ENCODE measurements at places on chromosomes 2 and 18. TPM values are rescaled to one million over a fixed set of nuclear protein-coding genes. Genes with fewer than 3 reads are reported as not detected.
A peak's percentile ranks its signal among the peaks of the same experiment; 100 is the strongest.

Gene BOLL
- not detected for total RNA-seq

Gene RFX8
- not detected for total RNA-seq

Gene TRABD2A
- total RNA-seq = 158 TPM

Gene ITGB6
- 13.2 TPM for total RNA-seq

Gene C2orf66
- total RNA-seq = not detected

Gene AGXT
- total RNA-seq = 6.1 TPM

Gene SUCLG1
- total RNA-seq = 249 TPM

GRCh38 chr2:113278742-113279139 lies at the start of gene PAX8:
TSS of gene PAX8 (minus strand) at chr2:113278921. CDS start at chr2:113278394, 527 bp downstream.
- H3K36me3 ChIP-seq = no peaks in the 10 kb centered on the region
- peaks cover 24% of the 10 kb centered on the region for H3K27me3 ChIP-seq
- DNase-seq = no peak

GRCh38 chr2:12709207-12709522 lies 7.6 kb upstream of the TRIB2 start:
- H3K27ac ChIP-seq = no peak overlapping the region
- no peak overlapping the region for H3K4me3 ChIP-seq
- no peak for DNase-seq
- H3K4me1 ChIP-seq = no peaks in the 10 kb centered on the region

- H3K4me3 ChIP-seq = peak overlapping the region; percentile 71
- H3K27me3 ChIP-seq = no peaks in the 10 kb centered on the region
- H3K36me3 ChIP-seq = peaks cover 10% of the 10 kb centered on the region
- no peaks in the 10 kb centered on the region for H3K4me1 ChIP-seq
- no peak for DNase-seq
- H3K27ac ChIP-seq = no peak overlapping the region
Measured at GRCh38 chr2:25251071-25251421, 82.7 kb upstream of the POMC start.

DNA sequence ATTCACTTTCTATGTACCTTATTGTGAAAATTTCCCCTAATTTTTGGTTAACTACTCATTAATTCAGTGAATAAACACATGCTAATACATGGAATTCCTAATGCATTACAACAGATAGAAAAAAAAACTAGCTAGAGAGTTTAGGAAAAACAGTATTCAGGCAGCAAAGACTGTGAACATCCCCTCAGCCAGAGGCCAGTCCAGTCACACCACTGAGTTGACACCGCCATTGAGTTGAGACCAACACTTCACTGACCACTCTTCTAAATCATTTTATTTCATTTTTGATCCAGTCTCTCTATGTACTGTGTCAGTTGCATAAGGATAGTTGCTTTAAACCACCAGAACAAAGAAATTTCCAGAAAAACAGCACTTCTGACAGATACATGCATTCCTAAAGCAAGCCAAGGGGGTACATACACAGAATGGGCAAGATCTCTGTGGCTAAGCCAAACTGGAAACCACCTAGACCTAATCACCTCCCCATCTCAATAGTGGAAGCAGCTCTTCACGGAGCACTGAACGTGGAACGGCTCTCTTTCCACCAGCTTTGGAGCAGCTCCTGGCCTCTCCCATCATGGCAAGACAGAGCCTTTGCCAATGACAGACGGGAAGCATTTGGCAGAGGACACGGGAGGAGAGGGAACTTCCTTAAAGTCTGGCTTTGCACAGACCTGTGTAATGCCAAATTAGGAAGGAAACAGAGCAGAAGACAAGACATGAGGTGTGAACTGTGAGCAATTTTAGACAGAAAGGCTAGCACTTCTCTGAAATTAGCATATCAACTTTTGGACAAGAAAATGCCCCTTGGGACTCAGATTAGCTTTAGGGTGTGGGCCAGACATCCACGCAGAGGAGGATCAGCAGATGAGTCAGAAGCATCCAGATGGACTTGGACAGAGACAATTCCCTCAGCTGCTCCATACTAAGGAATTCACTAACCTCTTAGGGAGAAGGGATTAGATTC lies 36.4 kb downstream of the CACNB4 start:
- H3K27ac ChIP-seq = no peak overlapping the region
- H3K27me3 ChIP-seq = no peaks in the 10 kb centered on the region
- no peak overlapping the region for H3K4me3 ChIP-seq
- no peaks in the 10 kb centered on the region for H3K36me3 ChIP-seq

DNA sequence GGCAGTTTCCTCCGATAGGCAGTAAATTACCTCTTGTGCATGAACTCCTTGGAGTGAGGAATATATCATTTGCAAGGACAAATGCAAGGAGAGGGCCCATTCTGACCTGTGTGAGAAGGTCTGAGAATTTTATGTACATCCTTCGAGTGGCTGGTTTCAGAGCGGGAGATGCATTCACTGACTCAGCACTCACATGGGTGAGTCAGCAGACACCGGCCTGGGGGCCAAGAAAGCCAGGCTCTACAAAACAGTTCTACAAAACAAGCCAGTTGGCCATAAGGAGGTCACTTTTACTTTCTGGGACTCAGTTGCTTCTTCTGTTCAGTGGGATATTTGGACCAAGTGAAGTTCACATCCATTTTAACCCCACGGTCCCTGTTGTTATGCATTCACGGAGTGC lies 35.3 kb downstream of the CYP26B1 start:
- peak; percentile 9 for DNase-seq
- H3K27me3 ChIP-seq = no peaks in the 10 kb centered on the region
- H3K4me3 ChIP-seq = no peak overlapping the region
- no peaks in the 10 kb centered on the region for H3K36me3 ChIP-seq

- H3K27me3 ChIP-seq = no peaks in the 10 kb centered on the region
- H3K36me3 ChIP-seq = no peaks in the 10 kb centered on the region
- no peak overlapping the region for H3K27ac ChIP-seq
- no peak overlapping the region for H3K4me3 ChIP-seq
- H3K4me1 ChIP-seq = no peaks in the 10 kb centered on the region
Measured at GRCh38 chr2:212892193-212892592, 259.2 kb downstream of the IKZF2 start.

DNA sequence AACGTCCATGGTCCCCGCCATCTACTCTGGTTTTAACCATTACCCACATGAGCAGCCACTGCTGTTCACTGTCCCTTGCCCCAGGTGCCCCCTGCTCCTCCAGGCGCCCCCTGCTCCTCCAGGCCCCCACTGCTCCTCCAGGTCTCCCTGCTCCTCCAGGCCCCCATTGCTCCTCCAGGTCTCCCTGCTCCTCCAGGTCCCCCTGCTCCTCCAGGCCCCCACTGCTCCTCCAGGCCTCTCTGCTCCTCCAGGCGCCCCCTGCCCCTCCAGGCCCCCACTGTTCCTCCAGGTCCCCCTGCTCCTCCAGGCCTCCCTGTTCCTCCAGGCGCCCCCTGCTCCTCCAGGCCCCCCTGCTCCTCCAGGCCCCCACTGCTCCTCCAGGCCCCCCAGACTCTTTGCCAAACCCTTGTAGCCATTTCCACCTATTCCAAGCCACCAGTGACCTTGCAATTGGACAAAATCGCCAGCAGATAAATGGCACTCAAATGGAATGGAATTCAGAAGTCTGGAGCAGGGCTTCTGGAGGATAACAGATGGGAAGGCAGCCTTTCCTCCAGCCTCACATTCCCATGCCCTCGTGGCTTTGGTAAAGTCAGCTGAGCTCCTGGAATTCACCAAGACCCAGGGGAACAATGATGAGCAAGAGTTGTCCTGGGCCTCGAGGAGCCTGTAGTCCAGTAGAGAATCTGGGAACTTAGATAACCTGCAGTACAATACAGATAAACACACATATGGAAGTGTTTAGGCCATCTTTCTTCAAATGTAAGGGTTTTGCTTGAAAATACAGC lies 13.3 kb upstream of the RPL31 start:
- no peak overlapping the region for H3K4me3 ChIP-seq
- H3K36me3 ChIP-seq = no peaks in the 10 kb centered on the region
- H3K4me1 ChIP-seq = no peaks in the 10 kb centered on the region
- no peak for DNase-seq
- H3K27me3 ChIP-seq = no peaks in the 10 kb centered on the region

DNA sequence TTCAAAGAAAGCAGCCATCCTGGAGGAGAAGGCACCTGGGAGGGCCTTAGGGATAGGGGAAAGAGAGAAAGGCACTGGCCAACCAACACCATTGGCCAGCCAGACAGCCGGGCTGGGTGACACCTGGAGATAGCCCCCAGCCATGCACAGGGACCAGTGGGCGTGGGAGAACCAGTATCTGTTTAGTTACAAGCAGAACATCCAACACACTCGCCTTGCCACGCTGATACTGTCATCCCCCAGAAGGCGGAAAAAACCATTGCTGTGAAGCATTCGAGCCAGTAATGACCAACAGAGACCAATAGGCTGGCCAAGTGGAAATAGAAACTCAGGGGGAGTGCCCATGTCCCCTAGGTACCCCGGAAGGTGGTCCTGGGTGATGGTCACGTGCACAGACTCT lies 15.5 kb downstream of the ASPRV1 start:
- H3K27ac ChIP-seq = no peak overlapping the region
- H3K27me3 ChIP-seq = no peaks in the 10 kb centered on the region
- no peaks in the 10 kb centered on the region for H3K36me3 ChIP-seq
- H3K4me1 ChIP-seq = peaks cover 5% of the 10 kb centered on the region
- no peak overlapping the region for H3K4me3 ChIP-seq
- DNase-seq = no peak

GRCh38 chr2:147045113-147045512 lies 799.7 kb upstream of the ACVR2A start:
- H3K4me3 ChIP-seq = no peak overlapping the region
- no peaks in the 10 kb centered on the region for H3K36me3 ChIP-seq
- peak; percentile 55 for DNase-seq
- H3K27me3 ChIP-seq = no peaks in the 10 kb centered on the region
- H3K4me1 ChIP-seq = no peaks in the 10 kb centered on the region

DNA sequence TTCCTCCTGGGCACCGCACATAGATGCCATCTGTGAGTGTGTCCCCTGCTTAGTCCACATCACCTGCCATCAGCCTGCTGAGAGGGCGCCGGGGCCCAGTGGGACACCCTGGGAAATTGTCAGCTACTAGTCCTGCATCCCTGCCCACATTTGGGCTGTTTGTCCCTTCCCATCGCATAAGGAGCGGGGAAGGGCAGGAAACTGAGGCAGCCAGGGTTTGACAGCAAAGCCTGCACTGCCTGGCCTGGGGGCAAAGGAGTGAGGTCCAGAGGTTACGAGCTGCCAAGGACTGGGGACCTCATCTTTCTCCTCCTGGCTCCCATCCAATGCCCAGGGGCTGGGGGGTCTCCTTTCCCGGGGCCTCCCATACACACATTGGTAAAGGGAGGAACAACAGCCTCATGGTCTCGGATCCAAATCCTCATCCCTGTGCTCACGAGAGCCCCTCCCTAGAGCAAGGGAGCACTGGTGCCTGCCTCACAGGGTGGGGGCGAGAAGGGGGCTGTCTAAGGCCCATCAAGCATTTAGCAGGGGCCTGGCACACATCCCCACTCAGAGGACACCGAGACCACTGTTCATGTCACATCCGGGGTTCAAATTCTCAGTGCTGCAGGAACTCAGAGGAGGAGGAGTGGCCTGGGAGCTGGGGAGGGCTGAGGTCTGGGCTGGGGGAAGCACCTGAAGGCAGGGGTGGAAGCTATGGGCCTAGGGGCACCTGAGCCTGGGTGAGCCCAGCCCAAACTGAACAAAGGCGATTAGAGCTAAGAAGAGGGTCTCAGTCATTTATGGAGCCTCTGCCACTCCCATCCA lies 113.8 kb downstream of the SMAD7 start:
- H3K27ac ChIP-seq = no peak overlapping the region
- no peaks in the 10 kb centered on the region for H3K4me1 ChIP-seq
- no peak for DNase-seq
- H3K4me3 ChIP-seq = no peak overlapping the region
- H3K27me3 ChIP-seq = no peaks in the 10 kb centered on the region

DNA sequence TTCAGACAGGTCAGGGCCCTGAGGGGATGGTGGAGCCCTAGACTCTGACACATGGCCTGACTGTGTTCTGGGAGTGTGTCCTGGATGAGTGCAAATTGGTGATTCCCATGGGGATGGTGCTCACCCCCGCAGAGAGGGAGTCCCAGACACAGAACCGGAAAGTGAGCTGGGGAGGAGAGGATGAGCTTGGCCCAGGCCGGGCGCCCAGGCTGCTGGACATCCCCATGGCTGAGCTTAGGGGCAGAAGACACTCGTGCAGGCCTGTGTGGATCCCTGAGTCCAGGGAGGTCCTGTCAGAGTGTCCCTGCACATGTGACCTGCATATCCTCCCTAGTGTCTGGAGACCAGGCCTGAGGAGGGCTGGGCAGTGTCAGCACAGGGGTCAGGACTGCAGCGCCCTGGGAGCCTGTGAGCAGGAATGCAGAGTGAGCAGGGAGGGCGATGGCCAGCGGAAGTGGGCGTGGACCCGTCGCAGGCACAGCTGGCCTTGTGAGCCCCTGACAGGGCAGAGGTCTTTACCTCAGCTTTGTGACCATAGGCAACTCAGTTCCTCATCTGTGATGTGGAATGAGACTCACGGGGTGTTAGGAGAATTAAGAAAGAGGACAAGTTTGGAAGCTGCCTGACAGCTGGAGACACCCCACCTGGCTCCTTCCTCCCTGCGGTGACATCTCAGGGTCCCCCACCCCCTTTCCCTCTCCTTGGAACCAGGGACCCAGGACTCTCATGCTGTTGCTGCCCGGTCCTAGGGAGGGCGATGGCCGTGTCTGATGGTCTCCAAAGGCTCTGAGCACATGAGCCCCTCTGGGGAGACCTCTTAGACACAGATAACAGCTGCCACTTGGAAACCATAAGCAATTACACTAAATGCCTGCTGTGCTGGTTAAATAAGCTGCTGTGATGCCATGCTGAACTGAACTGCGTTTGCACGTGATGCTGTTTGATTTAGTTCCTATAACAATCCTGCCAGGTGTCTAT lies 62.6 kb upstream of the HS6ST1 start:
- H3K4me1 ChIP-seq = no peaks in the 10 kb centered on the region
- no peak overlapping the region for H3K27ac ChIP-seq
- no peaks in the 10 kb centered on the region for H3K27me3 ChIP-seq
- H3K4me3 ChIP-seq = no peak overlapping the region
- H3K36me3 ChIP-seq = no peaks in the 10 kb centered on the region

- H3K36me3 ChIP-seq = no peaks in the 10 kb centered on the region
- H3K27ac ChIP-seq = no peak overlapping the region
- no peak overlapping the region for H3K4me3 ChIP-seq
- H3K4me1 ChIP-seq = no peaks in the 10 kb centered on the region
- DNase-seq = no peak
- no peaks in the 10 kb centered on the region for H3K27me3 ChIP-seq
Measured at GRCh38 chr2:59538398-59538911, 1015.0 kb downstream of the BCL11A start.

DNA sequence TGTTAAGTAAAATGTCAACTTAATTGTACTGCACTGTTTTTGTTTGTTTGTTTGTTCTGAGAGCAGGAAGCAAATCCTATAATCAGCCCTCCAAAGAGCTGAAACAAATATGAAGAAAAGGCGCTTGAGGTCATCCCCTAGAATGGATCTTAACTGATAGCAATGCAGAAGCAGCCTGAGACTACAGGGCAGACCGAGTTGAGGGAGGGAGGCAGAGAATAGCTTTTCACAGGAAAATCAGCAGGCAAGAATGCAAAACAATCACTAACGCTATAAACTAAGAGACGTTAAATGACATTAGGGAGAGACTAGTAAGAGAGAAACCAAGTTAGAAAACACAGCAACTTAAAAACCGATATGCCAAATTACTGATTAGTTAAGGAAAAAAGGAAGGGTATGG lies 37.2 kb downstream of the GALNT1 start:
- H3K27ac ChIP-seq = no peak overlapping the region
- peaks cover 4% of the 10 kb centered on the region for H3K4me1 ChIP-seq
- DNase-seq = no peak

GRCh38 chr2:228681426-228681825 lies 499.9 kb upstream of the SPHKAP start:
- no peaks in the 10 kb centered on the region for H3K27me3 ChIP-seq
- no peaks in the 10 kb centered on the region for H3K4me1 ChIP-seq
- H3K36me3 ChIP-seq = no peaks in the 10 kb centered on the region
- H3K27ac ChIP-seq = no peak overlapping the region
- DNase-seq = no peak

- no peaks in the 10 kb centered on the region for H3K4me1 ChIP-seq
- no peak overlapping the region for H3K27ac ChIP-seq
- no peak overlapping the region for H3K4me3 ChIP-seq
- no peak for DNase-seq
- no peaks in the 10 kb centered on the region for H3K27me3 ChIP-seq
Measured at GRCh38 chr2:162748566-162749215, 89.9 kb downstream of the KCNH7 start.
